ENCODE measurements at places on chromosomes 7 and 10.

GRCh38 chr10:86506499-86506898, 15.1 kb downstream of the WAPL start:
- DNase-seq = no peak

- DNase-seq = no peak
These were observed 201.4 kb downstream of the SFMBT2 start for GRCh38 chr10:7209458-7209857.

GRCh38 chr10:69801434-69802315, at the start of gene COL13A1:
Gene COL13A1 (plus strand): TSS chr10:69801906. CDS start chr10:69802424, 518 bp downstream.
- no peak for DNase-seq

- no peak for DNase-seq
These were observed 133.0 kb downstream of the KIAA1217 start for GRCh38 chr10:24341897-24342296.

GRCh38 chr7:83347945-83348444, 185.3 kb upstream of the PCLO start:
- DNase-seq = no peak

DNA sequence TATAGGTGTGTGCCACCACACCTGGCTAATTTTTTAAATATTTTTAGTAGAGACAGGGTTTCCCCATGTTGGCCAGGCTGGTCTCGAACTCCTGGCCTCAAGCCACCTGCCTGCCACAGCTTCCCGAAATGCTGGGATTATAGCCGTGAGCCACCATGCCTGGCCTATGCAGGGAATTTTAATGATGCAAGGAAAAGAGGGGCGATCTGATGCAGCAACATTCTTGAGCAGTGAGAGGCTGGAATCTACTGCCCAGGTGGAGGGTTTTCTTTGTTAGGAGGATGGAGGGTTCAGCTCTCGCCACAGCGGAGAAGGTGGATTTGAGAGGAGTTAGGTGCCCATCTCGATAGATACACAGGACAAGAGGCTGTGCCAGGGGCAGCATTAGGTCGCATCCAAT, 332.3 kb downstream of the GATA3 start:
- no peak for DNase-seq

DNA sequence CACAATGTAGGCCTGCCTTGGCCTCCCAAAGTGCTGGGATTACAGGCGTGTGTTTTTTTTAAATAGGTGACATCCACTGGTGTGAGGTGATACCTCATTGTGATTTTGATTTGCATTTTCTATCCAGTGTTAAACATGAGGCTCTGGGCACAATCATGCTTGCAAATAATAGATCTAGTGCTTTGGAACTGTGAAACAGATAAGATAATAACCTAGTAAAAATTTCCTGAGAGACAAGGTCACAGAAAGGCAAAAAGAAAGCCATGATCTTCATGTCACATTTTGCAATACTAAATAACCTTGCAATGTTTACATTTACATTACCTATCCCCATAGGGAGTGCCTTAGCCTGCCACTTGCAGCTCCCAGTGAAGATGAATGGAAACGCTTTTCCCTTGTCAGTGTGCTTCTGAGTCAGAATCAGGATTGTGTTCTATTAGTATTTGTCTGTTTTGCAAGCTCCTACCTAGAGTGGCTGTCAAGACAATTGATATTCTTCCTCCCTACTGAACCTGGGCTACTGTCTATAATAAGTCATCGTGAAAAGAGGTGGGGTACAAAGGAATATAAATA, 256.5 kb downstream of the PHTF2 start:
- no peak for DNase-seq

DNA sequence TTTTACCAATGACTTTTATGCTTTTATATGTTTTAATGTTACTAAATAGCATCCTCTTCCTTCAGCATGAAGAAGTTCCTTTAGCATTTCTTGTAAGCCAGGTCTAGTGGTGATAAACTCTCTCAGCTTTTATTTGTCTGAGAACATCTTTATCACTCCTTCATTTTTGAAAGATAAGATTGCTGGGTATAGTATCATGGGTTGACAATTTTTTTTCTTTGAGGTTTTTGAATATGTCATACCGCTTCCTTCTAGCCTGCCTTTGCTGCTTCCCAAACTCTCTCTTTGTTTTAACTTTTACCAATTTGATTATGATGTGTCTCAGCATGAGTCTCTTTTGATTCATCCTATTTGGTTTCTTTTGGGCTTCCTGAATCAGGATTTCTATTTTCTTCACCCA, 108.2 kb upstream of the KAT6B start:
- no peak for DNase-seq
